ENCODE measurements at places on chromosomes 13 and 19.

DNA sequence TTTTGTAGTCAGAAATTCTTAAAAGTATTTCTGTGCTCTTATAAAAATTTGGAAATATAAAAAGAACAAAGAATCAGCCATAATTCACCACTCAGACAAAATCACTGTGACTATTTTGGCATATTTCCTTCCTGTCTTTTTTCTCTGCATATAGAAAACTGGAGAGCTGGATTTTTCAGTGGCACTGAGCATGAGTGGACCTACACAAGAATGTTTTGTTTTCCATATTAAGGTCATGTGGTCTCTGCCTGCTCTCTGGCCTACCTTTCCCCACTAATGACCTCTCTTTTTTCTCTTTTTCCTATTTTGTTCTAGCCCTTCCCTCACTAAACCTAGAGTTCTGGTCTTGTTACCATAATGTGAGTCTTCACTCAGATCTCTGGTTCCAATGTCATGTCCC is 17.6 kb upstream of the USP12 start:
- no peak for DNase-seq

DNA sequence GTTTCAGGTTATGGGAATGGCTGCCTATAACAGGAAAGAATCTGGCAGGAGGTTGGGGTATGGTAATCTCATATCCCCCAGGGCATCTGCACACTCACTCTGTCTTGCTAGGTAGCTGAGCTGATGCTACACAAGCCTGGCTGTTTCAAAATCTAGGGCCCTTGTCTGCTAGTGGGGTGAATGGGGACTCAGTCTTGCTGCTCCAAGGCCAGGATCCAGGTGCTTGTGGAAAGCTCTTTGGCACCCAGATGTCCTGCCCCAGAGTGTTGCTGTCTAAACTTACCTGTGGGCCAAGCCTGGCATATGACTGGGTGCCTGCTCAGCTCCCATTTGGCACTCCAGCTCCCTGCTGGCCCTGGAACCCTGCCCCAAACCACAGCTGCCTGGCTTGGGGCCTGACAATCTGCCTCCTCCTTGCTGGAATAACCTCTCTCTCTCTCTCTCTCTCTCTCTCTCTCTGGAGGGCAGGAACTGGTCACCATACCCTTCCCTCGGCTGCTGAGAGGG is 158.1 kb upstream of the TSC22D1 start:
- DNase-seq = peak; percentile 73

GRCh38 chr13:72186730-72187422 is 319.9 kb upstream of the DACH1 start:
- DNase-seq = no peak

GRCh38 chr13:52868190-52868589 is 19.8 kb upstream of the PCDH8 start:
- DNase-seq = no peak

DNA sequence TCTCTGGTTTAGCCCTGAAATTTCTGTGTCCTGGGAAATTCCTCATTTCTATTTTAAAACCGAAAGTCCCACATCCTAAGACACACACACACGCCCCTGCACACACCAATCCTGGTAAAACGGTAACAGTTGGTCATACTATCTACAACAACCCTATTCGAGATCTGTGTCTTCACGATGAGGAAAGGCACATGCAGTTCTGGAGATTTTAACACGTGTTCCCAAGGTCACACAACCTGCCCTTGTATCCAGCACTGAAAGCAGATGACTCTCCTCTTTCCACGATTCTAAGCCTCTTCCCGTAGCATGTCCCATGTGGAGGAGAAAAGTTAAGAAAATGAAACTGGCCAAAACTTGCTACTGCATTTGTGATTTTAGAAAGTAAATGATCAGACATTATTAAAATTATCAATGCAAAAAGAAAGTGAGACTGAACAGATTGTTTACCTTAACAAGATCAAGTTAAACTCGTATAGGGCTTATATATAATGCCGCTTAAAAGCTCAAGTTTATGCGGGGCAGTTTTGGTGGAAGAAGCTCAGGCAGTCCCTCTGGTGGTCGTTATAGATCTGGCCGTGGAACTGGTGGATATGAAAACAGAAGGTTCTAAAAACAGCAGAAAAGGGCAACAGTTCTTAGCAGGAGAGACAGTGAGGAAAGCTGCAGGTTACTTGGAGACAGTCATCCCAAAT is 32.7 kb downstream of the VSTM1 start:
- no peak for DNase-seq

- DNase-seq = no peak
Observed at GRCh38 chr13:99257291-99257690, 888 bp downstream of the GPR18 start.

DNA sequence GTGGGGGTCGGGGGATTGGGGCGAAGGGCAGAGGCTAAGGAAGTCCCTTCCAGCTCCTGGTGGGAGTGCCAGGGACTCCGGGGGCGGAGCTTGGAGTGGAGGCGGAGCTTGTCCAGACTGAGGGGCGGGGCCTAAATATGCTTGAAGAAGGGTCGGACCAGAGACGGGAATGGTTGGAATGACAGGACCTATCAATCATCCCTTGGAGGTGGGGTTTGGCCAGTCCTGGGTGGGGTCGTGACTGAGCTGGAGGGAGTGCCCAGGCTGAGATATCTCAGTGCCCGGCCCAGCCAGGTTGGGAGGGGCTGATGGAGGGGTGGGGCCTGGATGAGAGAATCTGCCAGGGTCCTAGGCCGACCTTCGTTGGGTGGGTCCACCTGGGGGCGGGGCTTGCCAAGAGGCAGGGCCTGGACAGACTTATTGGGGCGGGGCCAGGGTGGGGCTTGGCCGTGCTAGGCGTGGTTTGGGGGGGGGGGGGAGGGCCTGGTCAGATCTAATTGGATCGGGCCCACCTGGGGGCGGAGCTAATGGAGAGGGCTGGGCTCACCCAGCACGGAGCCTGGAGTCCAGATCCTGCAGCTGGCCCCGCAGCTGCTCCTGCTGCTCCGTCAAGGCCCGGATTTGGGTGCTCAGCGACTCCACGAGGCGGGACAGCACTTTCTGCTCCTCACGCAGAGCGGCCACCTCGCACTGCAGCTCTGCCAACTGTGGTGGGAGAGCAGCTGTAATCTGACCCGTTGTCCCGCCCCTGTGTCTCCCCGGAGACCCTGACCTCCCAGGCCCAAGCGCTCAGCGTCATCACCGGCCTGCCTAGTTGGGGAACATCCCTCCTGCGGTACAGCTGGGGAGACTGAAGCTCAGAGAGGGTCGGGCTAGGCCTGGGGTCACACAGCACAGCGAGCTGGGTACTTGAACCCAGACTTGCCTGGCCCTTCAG is 2.6 kb upstream of the WIZ start:
- peak; percentile 42 for DNase-seq

DNA sequence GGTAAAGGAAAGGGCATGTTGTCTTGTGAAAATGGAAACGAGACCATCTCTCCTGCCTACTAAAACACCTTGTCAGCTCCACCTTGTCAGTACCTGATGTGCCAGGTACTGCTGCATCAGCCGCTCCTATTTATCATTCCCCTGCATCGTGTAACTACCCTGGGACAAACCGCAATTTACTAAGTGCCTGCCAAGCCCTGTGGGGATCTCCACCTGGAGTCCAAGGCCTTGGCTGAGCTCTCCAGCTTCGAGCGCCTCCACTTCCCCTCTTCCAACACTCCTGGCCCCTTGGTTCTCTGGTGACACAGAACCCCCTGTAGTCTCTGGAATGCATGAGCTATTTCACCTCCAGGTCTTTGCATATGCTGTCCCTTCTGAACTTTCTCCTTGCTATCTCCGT is 25.9 kb upstream of the CCNP start:
- DNase-seq = no peak

GRCh38 chr19:17454576-17455071 is 6.1 kb downstream of the NXNL1 start:
- DNase-seq = no peak

DNA sequence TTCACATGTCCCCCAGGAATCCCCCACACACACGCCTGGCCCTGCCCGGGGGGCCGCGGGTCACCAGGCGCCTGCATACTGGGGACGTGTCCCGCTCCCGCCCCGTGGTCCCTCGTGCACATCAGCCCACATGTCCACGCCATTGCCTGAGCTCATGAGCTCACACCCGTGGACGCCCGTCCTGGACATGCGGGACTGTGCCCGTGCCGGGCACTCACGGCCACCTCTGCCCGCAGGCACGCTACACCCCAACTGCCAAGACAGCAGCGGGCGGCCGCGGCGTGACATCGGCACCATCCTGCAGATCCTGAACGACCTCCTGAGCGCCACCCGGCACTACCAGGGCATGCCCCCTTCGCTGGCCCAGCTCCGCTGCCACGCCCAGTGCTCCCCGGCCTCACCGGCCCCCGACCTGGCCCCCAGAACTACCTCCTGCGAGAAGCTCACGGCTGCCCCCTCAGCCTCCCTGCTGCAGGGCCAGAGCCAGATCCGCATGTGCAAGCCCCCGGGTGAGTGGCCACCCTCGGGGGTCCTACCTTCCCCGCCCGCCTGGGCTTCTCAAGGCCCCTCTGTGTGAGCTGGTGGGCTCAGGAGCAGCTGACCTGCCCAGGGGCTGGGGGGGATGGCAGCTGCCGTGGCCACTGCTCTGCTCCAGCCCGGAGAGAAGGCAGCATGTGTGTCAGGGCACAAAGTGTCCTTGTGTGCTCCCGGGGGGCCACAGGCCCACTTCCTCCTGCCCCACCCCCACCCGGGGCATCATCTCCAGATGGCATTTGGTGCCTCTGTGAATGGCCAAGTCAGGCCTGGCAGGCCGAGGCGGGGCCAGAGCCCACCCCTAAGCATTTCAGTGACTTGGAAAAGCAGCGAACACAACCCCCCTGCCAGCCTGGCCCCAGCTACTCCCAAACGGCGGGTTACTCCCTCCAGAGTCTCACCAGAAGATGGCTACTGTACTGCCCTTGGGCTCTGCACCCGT is 7.1 kb downstream of the MIDN start:
- DNase-seq = no peak

DNA sequence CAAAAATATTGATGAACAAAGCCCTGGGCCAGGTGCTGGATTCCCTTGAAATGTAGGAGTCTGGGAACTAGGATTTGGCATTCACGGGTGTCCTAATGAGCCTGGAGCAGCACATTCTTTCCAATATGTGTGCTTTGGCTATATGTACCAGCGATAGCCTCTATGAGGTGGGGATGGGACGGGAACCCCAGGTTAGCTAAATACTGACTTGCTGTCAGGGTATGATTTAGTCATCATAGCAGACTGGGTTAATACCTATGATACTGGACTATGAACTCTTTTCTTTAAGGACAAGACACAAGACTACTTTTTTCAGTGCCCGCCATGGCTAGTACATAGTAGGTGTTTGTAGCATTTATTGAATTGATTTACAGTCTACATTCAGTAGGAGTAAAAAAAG is 152.7 kb downstream of the KCNRG start:
- no peak for DNase-seq

DNA sequence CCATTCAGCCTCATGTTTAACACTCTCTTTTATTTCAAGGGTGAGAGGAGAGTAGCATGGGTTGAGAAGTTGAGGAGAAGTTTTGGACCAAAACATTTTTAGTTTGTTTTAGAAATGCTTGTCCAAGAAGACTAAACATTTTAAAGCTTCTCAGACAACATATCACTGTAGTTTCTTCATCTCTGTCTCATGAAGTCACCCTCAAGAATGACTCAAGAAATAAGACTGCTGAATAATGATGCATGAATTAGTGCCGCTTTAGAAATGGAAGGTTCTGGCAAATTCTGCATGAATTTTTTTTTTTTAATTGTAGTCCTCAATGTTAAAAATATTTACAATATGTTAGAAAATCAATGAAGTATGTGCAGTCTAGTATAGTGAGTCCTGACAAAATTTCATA is 422.7 kb upstream of the ARGLU1 start:
- no peak for DNase-seq

DNA sequence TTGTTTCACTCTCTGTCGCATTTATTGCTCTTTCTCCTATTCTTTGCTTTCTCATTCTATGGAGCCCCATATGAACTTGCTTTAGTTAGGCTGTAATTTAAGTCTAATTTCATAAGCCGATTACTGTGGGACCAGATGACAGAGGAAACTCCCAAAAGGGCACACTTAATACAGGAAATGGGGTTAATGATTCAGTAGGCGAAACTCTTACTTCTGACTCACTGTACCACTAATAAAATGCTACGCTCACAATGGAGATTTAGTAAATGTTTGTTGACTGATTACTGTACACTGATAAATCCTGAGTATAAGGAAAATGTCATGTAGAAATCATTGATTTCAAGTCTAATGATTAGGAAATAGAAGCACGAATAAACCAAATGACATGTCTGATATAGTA is 276.4 kb downstream of the KLF5 start:
- DNase-seq = peak; percentile 24

- DNase-seq = no peak
Observed at GRCh38 chr13:32838945-32839344, 177.3 kb upstream of the KL start.

DNA sequence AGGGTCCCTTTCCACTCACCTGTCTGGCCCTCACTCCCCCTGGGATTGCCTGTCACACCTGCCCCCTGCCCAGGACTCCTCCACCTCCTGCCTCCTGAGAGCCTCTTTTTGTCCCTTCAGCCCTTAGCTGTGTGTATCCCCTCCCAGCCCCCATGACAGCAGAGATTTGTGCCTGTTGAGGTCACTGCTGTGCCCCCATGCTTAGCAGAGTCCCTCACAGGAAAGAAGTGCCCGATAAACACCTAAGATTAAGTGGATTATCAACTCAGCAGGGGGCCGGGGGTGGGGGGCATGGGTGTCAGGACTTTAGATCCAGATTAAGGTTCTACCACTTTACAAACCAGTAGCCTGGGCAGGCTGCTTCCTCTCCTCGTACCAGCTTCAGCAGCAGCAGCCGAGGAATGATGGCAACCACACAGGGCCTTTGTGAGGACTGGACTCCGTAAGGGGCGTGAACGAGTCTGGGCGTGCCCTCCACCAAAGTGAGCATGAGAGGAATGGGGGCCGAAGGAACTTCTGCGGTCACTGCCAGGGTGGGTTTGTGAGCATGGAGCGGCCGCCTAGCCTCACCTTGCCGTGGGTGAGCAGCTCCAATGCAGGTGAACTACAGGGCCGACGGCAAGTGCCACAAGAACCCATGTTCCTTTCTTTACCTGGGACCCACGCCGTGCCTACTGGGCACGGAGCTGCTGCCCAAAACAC is 36.1 kb downstream of the ZNF787 start:
- no peak for DNase-seq

DNA sequence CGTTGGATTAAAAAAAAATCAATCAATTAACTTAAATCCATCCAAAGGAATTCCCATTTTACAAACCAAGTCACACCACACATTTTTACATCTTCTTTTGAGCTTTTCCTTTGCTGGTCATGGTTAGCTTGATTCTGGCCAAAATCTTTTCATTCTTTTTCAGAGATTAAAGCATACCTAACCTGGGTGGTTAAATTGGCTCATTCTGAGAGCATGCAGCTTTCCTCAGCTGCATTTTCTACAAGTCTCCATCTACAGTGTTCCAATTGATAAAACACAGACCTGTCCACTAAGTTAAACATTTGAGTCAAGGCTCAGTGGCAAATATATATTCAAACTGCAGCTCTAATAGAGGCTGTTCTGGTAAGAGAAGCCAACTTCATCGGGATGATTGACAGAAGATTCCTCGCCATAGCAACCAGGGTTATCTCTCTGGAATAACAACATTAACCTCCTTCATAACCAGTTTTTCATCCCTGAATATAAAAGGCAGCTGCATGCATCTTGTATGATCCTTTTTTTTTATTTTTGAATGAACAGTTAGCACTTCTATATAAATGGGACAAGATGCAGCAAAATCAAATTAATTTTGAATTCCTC is 106.2 kb downstream of the DNAJC15 start:
- no peak for DNase-seq
